ENCODE measurements at places on chromosomes 7 and 10. TPM values are rescaled to one million over a fixed set of nuclear protein-coding genes. Genes with fewer than 3 reads are reported as not detected.

STOX1 gene
- 9.3 TPM for polyA plus RNA-seq

LRRN3 gene
- 457 TPM for polyA plus RNA-seq

IDI2 gene
- not detected for polyA plus RNA-seq

TRPV6 gene
- 2.3 TPM for polyA plus RNA-seq

TACC2 gene
- 25.7 TPM for polyA plus RNA-seq

SMO gene
- 1.0 TPM for polyA plus RNA-seq

NCOA4 gene
- polyA plus RNA-seq, result 82.4 TPM

ECHDC3 gene
- polyA plus RNA-seq, result not detected

TET1 gene
- 2.1 TPM for polyA plus RNA-seq

SYT15 gene
- polyA plus RNA-seq, result 0.81 TPM

CALML5 gene
- polyA plus RNA-seq, result not detected

MUC12 gene
- not detected for polyA plus RNA-seq

CYTH3 gene
- 13.9 TPM for polyA plus RNA-seq

OPN4 gene
- not detected for polyA plus RNA-seq

AKR1C3 gene
- polyA plus RNA-seq, result 8.9 TPM

SRRM3 gene
- 7.0 TPM for polyA plus RNA-seq

FEZF1 gene
- polyA plus RNA-seq, result not detected

PRKAG2 gene
- 22.2 TPM for polyA plus RNA-seq

ABCB1 gene
- polyA plus RNA-seq, result 0.62 TPM
